ENCODE measurements at places on chromosomes 6 and 20.

DNA sequence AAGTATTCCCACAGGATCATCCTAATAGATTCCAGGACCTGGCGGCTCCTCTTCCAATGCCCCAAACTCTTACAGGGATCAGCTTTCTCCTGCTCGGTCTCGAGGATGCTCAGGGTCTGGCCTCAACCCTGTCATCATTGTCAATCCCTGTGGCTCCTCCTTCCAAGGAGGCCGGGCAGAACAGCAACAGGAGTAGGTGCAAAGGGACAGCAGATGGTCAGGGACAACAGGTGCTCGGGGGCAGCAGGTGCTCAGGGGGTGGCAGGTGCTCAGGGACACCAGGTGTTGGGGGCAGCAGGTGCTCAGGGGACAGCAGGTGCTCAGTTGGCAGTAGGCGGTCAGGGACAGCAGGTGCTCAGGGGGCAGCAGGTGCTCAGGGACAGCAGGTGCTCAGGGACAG lies 84.8 kb downstream of the TTLL2 start:
- no peak for DNase-seq

GRCh38 chr6:84141521-84141920 lies 85.9 kb downstream of the CEP162 start:
- no peak for DNase-seq

- DNase-seq = no peak
These were observed 10.1 kb downstream of the ZNF318 start for GRCh38 chr6:43359381-43359780.

DNA sequence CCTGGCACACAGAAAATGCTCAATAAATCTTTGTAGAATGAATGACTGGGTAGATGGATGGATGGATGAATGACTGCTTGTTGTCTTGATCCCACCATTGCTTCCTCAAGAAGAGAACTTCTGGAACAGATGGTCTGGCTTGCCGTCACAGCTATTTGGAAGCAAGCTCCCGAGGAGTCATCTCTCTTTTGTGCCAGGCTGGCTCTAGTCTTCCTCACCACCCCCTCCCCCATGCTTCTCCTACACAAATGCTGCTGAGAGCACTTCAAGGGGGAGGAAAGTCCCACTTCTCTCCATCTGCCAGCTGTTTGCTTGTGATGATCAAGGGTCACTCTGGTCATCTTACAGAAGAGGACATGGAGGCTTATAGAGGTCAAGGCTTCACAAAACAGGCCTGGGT lies 11.6 kb upstream of the KCNG1 start:
- DNase-seq = no peak

DNA sequence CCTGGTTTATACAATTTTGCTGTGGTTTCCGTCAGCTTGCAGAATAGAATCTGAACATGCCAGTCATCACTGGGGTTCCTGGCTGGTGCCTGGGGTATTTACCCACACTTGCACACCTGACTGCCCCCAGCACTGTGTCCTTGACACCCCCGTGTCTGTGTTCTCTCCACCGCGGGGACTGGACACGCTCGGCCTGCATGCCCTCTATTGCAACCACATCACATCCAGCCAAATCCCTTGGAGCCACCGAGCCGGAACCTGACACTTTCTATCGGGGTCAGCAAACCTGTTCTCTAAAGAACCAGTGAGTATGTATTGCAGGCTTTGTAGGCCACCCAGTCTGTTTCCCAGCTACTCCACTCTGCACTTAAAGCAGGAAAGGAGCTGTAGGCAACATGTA lies 527.5 kb downstream of the PRKN start:
- DNase-seq = no peak

- DNase-seq = no peak
These were observed 64.0 kb upstream of the RNF146 start for GRCh38 chr6:127202676-127203075.

GRCh38 chr20:62602550-62602949 lies 39.8 kb upstream of the SLCO4A1 start:
- DNase-seq = no peak

GRCh38 chr6:46325561-46326530 lies 155.1 kb upstream of the ENPP5 start:
- peak; percentile 79 for DNase-seq

DNA sequence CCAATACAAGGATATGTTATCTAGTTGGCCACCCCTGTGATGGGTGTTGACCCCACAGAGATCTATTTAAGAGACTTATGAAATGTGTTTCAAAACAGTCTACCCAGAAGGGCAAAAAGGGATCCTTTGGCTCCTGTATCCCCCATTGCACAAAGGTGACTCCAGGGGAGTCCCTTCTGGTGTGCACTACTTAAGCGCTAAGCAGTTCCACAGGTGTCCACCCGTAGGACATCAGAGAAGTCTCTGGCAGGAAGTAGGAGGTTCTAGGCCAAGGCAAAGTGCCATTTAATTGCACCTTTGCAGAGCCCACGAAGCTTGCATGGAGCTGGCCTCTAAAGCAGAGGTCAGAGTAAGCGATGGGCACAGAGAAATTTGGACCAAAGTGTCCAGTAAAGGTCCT lies 147.7 kb downstream of the MRPL14 start:
- no peak for DNase-seq

- DNase-seq = no peak
These were observed 49.6 kb downstream of the ATXN1 start for GRCh38 chr6:16711546-16712254.

DNA sequence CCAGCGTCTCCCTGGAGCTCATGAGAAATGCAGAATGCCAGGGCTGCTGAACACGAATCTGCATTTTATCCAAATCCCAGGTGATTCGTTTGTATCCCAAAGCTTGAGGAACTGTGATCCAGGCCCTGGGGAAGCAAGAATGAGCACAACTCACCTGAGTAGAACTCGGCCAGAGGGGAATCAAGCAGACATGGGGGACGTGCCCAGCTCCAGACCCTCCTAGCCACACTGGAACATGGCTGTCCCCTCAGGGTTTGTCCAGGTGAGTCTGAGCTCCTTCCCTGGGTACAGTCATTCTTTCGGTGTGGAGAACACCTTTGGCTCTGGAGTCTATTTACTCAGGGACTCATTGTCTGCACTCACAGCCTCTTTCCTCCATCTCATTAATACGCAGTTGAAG lies 13.3 kb downstream of the NKX2-2 start:
- DNase-seq = no peak

GRCh38 chr20:16599257-16599656 lies 26.0 kb upstream of the KIF16B start:
- no peak for DNase-seq

DNA sequence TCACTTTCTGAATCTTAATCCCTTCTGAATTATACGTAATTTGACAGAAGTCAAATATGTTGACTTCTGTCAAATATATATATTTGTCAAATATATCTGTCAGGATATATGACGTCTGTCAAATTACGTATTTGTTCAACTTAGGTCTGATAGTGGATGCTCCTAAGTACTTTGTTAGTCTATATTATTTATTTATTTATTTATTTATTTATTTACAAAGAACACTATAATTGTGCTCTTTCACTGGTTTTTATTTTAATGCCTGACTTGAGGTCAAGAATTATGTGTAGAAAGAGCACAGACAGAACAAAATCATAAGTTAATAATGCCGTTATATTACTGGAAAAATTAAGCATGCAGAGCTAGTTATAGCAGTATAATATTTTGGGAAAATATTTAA lies 81.2 kb downstream of the UST start:
- no peak for DNase-seq

DNA sequence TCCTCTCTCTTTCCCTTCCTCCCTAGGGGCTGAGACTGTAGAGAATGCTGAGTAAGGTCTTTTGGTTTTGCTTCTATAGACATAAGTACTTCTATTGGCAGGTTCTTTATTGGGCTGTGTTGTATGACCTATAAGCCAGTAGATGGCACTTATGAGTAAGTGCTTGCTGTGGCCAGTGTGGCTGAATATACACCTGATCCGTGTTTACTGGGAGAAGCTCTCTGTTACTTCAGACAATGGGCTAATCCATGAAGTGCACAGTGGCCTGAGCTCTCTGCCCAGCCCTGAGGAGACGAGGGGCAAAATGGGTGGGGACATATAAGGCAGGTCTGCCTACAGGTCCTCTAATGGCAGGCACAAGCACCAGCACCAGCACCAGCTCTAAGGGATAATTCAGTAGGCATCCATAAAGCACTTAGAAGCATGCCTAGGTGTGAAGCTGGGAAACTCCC lies 610.3 kb downstream of the RNF144B start:
- DNase-seq = no peak

DNA sequence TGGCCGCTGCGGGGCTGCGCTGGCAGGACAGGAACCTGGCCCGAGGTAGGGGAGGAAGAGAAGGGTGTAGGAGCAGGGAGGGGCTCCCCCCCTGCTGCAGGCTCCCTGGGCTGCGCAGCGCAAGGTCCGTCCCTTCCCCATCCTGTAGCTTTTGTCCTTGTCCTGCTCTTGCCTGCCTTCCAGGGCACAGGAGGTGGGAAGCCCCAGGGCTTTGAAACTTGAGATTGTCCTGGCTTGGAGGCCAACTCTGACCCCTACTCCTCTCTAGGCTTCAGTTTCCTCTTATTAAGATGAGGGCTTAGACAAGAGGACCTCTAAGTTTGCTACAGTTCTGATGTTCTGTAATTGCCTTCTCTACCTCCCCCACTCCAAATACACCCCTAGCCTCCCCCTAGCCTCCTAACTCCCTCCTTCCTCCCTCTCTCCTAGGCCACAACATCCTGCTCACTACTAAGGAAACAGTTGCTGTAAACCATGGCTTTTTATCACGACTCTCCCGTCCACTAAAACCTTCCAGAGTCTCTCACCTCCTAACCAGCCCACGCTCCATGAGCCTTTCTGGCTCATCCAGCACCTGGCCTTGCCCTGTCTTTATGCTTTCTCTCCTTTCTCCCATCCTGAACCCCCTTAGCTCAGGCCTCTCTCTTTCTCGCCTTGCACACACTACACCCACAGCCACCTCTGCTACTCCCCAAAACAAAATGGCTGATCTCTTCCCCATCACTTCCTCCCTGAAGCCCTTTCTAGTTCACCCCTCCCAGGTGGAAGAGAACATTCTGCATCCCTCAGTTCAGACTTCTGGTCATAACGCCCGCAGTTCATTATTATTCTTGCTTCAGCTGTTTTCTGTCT lies 10.2 kb downstream of the UNC5CL start:
- no peak for DNase-seq

DNA sequence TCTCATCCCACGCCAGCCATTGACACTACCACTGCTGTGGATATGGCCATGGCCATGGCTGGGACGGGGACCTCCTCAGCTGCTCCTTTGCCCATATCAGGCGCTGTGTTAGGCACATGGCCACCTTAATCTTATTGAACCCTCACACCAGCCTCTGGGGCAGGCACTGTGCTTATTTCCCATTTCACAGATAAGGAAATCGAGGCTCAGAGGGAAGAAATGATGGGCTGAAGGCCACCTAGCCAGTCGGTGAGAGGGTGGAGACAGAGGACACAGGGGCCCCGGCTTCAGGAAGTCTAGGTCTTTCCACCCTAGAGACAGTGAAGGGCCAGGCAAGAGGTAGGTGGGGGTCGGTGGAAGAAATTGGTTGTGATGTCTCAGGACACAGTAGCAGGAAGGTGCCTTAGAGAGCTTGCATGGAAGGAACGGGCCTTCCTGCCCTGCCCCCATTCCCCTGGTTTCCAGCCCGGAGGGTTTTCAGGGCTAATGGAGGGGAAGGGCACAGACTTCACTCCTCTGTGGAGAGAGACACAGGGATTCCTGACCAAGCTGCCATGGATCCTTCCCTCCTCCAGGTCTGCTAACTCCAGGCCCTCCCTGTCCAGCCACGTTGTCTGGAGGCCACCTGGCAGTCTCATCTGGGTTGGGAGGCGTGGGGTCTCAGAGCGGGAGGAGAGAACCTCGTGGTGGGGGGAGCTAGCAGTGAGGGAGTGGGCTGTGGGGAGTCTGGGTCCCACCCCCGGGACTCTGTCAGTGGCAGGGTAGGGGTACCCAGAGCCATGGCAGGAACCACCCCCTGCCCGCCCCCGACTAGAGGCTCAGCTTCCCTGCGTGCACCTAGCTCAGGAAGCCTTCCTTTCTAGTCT lies 120.4 kb downstream of the VEGFA start:
- no peak for DNase-seq

DNA sequence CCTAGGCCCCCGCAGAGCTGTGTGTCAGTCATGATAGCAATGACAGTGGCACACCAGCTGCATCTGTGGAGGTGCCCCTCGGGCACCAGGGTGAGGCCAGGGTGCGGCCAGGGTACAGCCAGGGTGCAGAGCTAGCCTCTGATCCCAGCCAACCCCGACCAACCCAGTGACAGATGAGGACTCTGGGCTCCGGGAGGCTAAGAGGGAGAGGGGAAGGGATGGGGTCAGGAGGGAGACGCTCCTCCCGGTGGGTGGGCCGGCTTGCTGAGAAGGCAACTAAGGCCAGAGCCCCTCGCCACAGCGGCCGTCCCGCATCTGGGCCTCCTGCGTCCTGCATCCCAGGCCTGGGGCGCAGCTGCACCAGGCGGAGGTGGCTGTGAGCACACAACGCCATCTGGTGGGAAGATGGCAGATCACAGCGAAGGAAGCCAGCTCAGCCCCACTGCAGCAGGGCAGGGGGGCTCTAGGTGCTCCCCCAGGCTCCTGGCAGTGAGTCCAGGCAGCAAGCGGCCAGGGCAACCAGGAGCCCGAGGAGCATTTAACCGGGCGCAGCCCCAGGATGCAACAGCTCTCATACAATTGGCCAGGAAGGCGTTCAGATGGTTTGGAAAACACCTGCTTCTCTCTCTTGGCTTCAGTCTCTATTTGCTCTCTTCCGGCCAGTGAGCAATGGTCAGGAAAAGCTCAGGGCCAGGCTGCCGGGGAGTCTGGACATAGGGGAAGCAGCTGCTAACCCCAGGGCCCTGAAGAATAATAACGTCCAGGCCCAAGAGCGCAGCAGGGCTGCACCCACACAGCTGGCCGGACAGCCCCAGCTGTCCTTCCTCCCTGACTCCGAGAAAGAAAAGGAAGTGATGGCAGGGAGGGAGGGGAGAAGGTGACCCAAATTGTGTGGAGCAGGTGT lies 169.4 kb downstream of the TAF4 start:
- peak; percentile 55 for DNase-seq

DNA sequence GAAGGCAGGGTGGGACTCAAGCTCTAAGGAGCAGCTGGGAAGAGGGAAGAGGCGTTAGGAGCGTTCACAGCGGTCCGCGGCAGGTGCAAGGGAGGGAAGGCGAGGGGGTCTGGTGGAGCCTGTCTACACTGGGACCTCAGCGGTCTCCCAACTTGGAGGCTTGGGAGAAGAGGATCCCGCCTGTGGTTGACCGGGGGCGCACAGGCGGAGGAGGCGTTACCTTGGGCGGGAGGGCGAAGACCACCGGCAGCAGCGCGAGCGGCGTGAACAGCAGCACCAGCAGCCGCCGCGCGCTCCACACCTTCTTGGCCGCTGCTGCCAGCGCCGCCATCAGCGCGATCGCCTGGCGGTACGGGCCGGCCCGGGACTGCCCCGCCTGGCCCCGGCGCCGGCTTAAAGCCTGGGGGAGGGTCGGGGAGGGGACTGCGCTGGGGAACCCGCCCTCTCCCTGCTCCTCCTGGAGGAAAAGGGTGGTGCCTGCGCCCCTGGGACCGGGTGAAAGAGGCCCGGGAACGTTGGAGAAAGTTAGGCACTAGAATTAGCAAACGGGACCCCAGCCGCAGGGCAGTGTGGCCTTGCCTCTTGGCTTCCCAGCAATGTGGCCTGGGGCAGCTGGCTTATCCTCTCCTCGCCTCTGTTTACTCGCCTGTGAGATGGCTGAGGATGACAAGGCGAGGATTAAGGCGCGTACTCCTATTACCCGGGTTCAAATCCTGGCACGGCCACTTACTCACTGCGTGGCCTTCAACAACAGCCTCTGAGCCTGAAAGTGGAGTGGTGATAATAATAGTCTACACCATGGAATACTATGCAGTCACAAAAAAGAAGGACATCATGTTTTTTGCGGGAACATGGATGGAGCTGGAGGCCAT lies at the start of gene SLC13A3:
Gene SLC13A3, minus strand, starts transcription at position 369 of the 872 bp plus-strand sequence. Its CDS starts 38 bp downstream, at position 331.
- DNase-seq = peak; percentile 48
